ENCODE measurements at places on chromosomes 2 and 18.

DNA sequence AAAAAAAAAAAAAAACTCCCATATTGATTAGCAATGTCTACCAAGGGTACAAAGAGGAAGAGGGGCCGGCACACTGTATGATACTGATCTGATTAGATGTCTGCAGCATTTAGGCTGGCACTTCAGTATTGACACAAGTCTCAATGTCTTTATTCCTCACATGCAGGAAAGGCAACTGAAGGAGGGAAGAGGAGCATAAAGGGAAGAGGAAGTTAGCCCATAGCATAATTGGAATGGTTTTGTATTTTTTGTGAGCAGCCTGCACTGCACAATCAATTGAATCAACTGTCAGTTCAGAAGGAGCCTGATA, 79.0 kb downstream of the DNER start:
- no peak for DNase-seq

DNA sequence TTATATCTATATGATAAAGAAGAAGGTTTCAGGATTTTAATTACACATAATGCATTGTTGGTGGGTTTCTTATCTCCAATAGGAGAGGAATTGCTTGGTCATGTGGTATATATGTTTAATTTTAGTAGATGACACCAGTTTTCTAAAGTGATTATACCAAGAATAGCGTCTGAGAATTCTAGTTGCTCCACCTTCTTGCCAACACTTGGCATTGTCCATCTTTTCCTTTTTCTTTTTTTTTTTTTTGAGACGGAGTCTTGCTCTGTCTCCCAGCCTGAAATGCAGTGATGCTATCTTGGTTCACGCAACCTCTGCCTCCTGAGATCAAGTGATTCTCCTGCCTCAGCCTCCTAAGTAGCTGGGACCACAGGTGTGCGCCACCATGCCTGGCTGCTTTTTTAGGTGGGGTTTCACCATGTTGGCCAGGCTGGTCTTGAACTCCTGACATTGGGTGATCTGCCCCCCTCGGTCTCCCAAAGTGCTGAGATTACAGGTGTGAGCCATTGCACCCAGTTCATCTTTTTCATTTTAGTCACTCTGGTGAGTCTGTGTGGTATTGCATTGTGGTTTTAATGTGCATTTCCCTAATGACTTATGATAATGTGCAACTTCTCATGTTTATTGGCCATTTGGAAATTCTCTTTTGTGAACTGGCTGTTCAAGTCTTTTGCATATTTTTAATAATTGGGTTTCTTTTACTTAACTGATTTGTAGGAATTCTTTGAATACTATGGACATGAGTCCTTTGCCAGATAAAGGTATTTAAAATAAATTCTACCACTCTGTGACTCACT, 37.3 kb upstream of the ZNF512 start:
- DNase-seq, result no peak

GRCh38 chr2:30622452-30622851, 175.4 kb downstream of the LCLAT1 start:
- DNase-seq, result no peak

DNA sequence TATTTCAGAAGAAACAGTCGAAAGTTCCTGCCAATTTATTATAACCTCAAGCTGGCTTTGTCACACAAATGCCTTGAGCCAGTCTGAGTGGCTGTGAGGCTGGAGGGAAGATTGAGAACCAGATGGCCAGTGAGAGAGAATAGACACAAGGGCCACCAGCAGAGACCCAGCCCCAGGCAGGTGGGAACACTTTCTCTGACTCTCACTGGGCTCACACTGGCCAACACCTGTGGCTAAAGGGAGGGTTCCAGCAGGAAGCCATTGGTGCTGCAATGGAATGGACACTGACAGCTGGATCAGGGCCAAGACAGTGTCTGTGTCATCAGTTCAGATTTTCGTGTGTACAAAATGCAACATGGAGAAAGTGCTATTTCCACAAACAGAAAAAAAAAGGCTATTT, 29.9 kb downstream of the LOXHD1 start:
- DNase-seq, result no peak

GRCh38 chr2:101831351-101831865, 133.9 kb downstream of the MAP4K4 start:
- peak; percentile 71 for DNase-seq

DNA sequence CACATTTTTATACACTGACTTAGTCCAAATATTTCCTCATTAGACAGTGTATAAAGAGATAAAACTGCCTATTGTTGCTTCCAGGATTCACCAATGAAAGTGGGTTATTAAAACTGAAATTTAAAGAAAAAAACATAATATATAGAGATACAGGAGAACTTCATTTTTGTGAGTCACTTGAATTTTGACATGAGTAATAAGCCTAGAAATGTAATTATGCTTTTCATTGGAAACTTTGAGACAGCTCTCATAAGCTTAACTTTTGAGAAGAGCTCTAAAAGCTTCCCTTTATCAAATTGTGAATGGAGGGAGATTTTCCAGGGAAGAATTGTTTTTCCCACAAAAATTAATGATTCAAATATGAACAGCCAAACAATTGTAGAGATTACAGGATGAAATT, 14.1 kb downstream of the DYNC2LI1 start:
- no peak for DNase-seq

- DNase-seq, result no peak
These were observed 49.2 kb downstream of the LPIN1 start for GRCh38 chr2:11795590-11795989.

DNA sequence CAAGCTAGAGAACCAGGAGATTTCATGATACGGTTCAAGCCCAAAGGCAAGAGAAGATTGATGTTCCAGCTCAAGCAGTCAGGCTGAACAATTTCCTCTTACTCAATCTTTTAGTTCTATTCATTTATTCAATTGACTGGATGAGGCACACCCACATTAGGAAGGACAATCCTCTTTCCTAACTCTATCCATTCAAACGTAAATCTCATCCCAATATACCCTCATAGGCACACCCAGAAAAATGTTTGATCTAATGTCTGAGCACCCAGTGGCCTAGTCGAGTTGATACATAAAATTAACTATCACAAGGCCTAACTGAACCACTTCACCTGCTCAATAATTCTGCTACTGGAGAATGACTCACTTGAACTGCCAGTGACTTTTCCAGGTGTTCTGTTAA, 180.7 kb downstream of the RAD51AP2 start:
- no peak for DNase-seq

GRCh38 chr2:127052771-127053691, 53.9 kb downstream of the BIN1 start:
- DNase-seq, result no peak

- DNase-seq, result no peak
These were observed 277.5 kb upstream of the KLHL29 start for GRCh38 chr2:23107327-23107941.

- DNase-seq, result no peak
These were observed 34.3 kb downstream of the DARS1 start for GRCh38 chr2:135951041-135951583.

GRCh38 chr2:239313776-239314175, 87.0 kb downstream of the HDAC4 start:
- DNase-seq, result no peak

DNA sequence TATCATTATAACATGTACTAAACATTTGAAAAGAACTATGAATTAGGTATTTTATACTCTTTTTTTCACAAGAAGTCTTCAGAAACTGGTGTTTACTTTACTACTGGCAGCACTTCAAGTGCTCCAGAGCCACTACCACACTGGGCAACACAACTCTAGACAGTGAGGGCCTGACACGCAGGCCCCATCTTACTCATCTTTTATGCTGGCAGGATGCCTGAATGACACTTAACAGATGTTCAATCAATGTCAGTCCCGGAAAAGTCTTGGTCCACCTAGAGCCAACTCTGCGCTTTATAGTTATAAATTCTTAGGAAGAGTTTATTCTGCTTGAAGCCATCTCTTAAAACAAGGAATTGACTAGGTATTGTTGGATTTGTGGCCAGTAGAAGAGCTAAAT, 8.7 kb upstream of the WIPF1 start:
- DNase-seq, result peak; percentile 35

- no peak for DNase-seq
These were observed 683 bp upstream of the TBC1D8 start for GRCh38 chr2:101151859-101152271.
